ENCODE measurements at places on chromosomes 2 and 18. TPM values are rescaled to one million over a fixed set of nuclear protein-coding genes. Genes with fewer than 3 reads are reported as not detected.
A peak's percentile ranks its signal among the peaks of the same experiment; 100 is the strongest.

The TRAPPC8 gene
- 31.6 TPM for total RNA-seq

GRCh38 chr2:28322456-28322855 is 70.2 kb upstream of the FOSL2 start:
- DNase-seq: no peak

GRCh38 chr2:147829106-147829505 is 15.7 kb upstream of the ACVR2A start:
- no peak for DNase-seq

DNA sequence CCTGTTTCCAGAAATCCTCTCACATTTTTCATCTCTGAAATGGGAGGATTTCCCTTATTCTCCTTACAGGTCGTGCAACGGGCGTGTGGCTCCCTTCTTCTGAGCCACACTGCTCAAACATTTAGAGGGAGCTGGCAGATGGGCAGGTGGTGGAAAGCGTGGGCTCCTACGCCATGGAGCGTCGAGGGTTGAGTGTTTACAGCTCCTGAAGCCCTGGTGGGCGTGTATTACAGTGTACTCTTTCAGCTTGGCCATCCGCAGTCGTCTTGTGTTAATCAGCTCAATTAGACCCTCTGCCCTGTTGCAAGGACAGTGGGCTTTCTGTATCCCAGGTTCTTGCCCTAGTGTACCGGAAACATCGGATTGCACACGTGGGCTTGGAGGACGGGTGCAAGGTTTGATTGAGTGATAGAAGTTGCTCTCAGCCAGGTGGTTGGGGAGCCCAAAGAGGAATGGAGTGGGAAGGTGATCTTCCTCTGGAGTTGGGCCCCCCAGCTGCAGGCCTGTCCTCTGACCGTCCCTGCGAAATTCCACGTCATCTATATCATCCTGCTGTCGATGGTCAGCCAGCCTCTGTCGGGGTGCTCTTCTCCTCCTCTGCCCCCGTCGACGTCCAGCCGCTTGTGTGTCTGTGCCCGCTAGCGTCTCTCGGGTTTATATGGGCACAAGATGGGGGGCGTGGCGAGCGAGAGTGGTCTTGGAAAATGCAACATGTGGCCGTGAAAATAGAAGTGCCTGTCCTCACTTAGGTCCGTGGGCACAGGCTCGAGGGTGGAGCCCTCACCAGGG is 120.3 kb upstream of the DSEL start:
- peak; percentile 38 for DNase-seq

DNA sequence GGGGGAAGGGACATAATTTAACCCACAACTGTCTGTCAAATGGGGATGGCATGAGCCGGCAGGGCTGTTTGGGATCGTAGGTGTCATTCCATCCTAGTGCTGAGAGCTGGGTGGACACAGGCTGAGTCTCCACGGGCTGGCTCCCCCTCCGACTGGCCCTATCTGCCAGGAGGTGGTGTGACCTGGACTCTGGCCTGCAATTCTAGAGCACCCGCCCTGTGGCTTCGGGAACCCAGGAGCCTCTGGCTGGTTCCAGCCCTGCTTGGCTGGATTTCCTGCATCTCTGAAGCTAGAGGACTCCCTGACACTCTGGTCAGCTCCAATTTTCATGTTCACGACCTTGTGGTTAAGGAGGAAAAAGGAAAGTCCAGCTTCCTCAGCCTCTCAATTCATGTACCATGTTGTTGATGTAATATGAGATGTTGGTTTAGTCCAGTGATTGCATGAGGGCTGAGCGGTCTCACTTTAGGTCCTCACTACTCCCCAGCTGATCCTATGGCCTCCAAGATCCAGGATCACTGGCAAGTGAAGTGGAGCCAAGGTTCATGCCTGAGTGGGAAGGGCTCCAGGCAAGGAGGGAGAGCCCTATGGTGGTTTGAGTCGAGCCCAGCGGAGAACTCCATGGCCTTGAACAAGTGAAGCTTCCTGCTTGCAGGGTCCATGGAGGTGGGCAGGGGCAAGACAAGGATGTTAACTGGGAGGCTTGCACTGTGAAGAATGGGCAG is 169.1 kb downstream of the NDUFA10 start:
- DNase-seq: no peak

- DNase-seq: no peak
These were observed 13.5 kb downstream of the HNMT start for GRCh38 chr2:137977790-137978189.

GRCh38 chr2:65386344-65386743 is 46.1 kb downstream of the SPRED2 start:
- DNase-seq: no peak

- DNase-seq: no peak
These were observed 72.8 kb downstream of the FMNL2 start for GRCh38 chr2:152407806-152408205.

DNA sequence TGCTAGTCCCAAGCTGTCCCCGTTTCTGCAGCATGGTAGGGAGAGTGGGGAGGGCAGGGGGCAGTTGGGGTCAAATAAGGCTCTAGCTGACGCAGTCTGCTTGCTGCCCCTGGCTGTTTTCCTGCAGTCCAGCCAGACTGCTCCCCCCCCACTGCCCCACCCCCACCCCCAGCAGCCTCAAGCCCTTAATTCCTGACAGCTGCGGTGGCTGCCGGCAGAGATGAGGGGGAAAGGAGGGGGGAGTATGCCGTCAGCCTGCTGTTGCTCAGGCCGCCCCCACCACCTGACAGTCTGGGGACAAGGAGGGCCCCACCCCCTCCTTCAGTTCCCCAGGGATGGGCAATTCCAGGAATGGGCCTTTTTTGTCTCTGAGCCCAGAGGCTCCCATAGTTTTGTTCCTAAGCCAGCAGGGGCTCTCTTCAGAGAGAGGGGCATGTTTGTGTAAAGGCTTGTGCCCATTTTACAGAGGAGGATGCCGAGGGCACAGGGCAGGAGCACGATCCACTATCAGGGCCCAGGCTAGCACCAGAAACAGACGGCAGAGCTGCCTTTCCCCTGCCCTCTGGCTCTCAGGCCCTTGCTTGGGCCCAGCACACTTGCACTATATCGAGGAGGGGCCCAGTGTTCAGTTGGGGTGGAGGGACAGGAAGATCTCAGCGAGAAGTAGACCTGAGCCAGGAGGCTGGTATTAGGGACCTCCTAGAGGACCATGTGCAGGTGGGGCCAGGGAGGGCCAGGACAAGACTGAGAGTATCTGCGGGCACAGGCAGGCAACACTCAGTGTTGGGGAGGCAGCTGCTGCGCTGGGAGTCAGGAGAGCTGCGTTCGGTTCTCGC is 1.5 kb upstream of the WNT10A start:
- DNase-seq: no peak

DNA sequence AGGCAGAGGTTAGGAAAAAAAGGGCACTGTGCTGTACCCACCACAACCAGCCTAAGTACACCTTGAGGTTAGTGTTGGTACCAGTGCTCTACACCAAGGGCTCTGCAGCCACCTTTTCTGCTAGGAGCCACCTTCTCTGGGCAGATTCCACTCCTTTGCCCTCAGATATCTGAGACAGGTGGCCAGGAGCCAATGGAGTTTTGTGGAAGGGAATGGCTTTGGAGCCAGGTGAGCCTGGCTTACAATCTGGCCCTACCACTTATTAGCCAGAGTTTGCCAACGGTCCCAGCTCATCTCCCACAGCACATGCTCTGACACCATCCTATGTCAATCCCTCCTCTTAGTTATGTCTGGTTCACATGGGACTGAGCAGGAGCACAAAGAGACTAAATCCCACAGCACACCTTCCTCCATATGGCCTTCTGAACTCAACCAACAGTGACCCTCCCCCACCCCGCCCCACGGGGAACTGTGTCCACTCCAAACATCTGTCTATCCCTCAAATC is 77.5 kb downstream of the CLHC1 start:
- DNase-seq: no peak

The RAD51AP2 gene
- total RNA-seq: 0.51 TPM

GRCh38 chr2:71880846-71881610 is 266.6 kb downstream of the CYP26B1 start:
- DNase-seq: peak; percentile 88

DNA sequence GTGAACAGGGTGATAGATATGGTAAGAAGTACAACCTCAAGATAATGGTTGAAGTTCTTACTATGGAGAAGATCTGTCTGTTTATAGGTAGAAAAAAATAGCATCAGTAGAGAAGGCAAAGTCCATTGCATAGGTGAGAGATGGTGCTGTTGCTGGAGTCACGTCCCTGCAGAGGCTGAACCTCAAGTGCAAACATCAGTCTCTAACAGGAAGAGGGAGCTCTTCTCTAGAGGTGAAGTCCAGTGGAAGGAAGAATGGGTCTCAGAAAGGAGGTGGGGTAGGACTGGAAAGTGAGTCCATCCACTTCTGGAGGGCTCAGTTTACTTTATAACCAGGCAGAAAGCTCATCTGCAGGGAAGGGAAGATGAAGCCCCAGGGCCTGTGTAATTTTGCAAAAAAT is 337.7 kb downstream of the MEIS1 start:
- no peak for DNase-seq

GRCh38 chr18:45049578-45050319 is 369.1 kb downstream of the SETBP1 start:
- no peak for DNase-seq

- DNase-seq: no peak
These were observed 14.1 kb upstream of the HOXD1 start for GRCh38 chr2:176174382-176174823.

- DNase-seq: no peak
These were observed 267.1 kb downstream of the TSN start for GRCh38 chr2:122022531-122022930.

DNA sequence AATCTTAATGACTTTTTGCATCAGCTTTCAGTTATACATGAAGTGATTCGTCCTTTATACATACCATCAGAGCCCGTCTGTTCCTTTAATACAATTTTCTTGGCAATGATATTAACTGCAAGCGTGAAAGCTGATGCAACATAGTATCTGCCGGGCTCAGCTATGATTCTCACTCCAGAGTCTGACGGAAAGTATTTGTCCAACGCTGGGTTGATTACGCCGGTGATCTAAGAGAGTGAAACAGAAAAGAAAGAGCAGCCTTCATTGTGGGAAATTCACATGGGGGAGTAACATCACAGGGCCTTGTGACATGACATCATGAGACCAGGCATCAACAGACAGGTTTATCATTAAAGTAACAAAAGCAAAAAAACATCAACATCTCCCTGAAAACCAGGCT is 6.2 kb downstream of the ODC1 start:
- no peak for DNase-seq

DNA sequence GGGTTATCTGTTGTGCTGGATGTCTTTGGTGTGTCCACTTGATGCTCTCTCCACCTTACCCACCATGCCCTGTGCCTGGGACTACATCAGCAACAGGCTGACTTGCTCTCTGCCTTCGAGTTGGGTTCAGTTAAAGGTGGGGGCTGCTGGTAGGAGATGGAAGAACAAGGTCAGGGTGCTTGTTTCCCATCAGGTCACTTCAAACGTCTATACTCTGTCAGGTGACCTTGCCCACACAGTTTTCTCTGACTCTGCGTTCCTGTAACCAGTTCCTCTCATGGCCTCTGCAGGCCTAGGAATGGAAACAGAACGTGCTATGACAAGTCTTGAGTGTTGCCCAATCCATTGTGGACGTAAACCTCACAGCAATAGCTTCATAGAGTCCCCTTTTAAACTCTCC is 38.4 kb upstream of the PAPOLG start:
- DNase-seq: no peak

DNA sequence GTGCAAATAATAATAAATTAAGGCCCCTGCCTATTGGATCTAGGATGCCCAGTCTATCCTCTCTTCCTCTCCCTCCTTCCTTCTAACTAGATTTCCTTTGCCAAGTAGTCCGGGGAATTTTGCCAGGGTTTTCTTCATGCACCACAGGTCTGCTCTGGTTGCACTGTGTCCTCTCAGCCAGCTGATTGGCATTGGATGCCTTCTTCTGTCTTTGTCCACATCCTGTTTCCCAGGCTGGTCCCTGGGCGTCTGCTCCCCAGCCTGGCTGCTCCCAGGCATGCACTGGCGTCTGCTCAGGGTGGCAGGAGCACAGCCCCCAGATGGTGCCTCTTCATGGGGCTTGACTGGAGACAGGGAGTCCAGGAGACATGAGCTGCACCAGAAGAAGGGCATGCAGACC is 66.4 kb downstream of the GALR1 start:
- no peak for DNase-seq

DNA sequence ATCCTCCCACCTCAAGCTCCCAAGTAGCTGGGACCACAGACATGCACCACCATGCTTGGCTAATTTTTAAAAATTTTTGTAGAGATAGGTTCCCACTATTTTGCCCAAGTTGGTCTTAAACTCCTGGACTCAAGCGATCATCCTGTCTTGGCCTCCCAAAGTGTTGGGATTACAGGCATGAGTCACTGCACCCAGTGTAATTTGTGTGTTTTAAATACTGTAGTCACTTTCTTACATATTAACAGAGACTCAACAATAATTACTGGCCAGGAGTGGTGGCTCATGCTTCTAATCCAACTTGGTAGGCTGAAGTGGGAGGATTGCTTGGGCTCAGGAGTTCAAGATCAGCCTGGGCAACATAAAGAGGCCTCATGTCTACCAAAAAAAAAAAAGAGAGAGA is 293.0 kb downstream of the RDH14 start:
- DNase-seq: no peak

The IL18RAP gene
- total RNA-seq: 0.74 TPM

DNA sequence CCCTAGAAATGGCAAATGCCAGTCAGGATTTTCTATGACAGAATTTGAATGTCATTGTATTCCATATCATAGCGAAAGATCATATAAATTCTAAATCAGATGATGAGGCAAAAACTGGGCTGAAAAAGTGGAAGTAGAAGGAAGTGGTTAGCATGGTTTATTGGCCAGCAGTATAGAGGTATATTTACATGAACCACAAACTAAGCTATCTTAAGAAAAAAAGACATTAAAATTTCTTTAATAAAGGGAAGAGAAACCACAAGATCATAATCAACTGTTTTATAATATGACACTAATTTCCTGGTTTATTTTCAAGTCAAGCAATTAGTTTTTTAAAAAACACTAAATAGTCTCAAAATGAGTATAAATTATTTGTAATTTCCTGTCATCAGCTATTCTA is 123.2 kb upstream of the LRP1B start:
- DNase-seq: no peak

All from right cardiac atrium (tissue), 5 donors.